ENCODE measurements at places on chromosomes 4 and X.

GRCh38 chr4:101791182-101791558 lies 640 bp downstream of the BANK1 start:
- no peak for DNase-seq

- no peak for DNase-seq
These were observed 18.2 kb downstream of the BCOR start for GRCh38 chrX:40079572-40079971.

- DNase-seq, result no peak
These were observed 169.4 kb upstream of the TEX13C start for GRCh38 chrX:125150231-125150630.

- no peak for DNase-seq
These were observed 465.9 kb downstream of the MID1IP1 start for GRCh38 chrX:39267176-39267575.
